CD4-positive, CD25-positive, alpha-beta regulatory T cell (primary cell): ENCODE measurements at places on chromosomes 5 and 9. TPM values are rescaled to one million over a fixed set of nuclear protein-coding genes. Genes with fewer than 3 reads are reported as not detected.

Gene MLANA
- not detected for total RNA-seq

Gene INSL6
- total RNA-seq: not detected

Gene S100Z
- 1.7 TPM for total RNA-seq

Gene CDC14B
- 7.1 TPM for total RNA-seq

Gene ARHGEF28
- not detected for total RNA-seq

Gene NFIL3
- total RNA-seq: 8.2 TPM

Gene VAV2
- 0.67 TPM for total RNA-seq

DNA sequence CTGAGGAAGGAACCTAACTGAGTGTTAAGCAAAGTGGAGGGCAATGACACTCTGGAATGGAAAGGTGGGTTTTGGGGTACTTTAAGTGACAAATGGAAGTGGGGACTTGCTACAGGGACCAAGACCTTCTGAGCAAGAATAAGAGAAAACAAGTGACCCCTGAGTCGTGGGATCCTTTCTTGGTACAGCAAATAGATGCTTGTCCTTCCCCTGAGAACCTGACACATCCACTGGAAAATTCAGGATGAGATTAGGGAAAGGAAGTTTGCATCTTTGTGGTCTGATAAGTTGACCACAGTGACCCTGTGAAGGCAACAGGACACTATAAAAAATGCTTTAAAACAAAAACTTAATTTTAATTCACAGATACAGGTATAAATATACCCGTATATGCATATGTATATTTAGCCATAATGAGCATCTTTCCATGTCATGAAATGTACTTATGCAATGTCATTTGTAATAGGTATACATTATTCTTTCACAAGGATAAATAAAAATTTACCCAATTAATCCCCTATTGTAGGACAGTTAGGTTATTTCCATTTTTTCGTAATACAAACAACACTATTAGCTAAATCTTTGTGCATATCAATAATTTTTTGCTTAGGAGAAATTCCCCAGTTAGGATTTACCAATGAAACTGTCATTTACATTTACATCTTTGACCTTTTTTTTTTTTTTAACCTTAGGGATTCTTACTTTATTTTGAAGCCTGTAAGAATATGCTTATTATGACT, 2.0 kb upstream of the IRF1 start:
- H3K4me3 ChIP-seq: peak overlapping the region; percentile 76
- H3K27me3 ChIP-seq: no peaks in the 10 kb centered on the region
- no peak for DNase-seq
- H3K27ac ChIP-seq: peak overlapping the region; percentile 99

- no peaks in the 10 kb centered on the region for H3K4me1 ChIP-seq
- H3K27me3 ChIP-seq: peaks cover 14% of the 10 kb centered on the region
- no peak overlapping the region for H3K27ac ChIP-seq
- no peak overlapping the region for H3K4me3 ChIP-seq
- DNase-seq: no peak
Observed at GRCh38 chr5:159359408-159359807, 29.1 kb upstream of the IL12B start.

GRCh38 chr9:134314039-134314949, 12.0 kb upstream of the RXRA start:
- H3K36me3 ChIP-seq: no peaks in the 10 kb centered on the region
- peaks cover 5% of the 10 kb centered on the region for H3K27me3 ChIP-seq
- no peaks in the 10 kb centered on the region for H3K4me1 ChIP-seq
- H3K4me3 ChIP-seq: no peak overlapping the region

- no peak overlapping the region for H3K4me3 ChIP-seq
- no peak overlapping the region for H3K27ac ChIP-seq
- no peaks in the 10 kb centered on the region for H3K36me3 ChIP-seq
Observed at GRCh38 chr9:12516031-12516430, 177.2 kb upstream of the TYRP1 start.

DNA sequence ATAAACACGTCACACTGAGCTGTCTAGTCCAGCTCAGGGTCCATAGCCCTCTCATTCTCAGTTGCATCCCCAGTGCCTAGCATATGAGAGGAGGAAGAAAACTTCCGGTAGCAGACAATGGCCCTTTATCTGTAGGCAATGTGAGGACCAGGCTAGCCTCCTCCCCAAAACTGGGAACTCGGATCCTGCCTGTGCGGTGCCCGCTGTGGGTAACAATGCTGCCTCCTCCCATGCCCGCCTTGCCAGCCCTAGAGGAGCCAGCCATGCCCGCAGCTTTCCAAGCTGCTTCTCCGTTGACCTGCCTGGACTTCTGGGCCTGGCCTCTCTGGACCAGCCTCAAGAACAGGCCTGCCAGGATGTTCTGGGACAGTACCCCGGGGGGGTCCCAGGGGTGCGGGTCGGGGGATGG, 74.6 kb upstream of the ORM1 start:
- H3K4me3 ChIP-seq: no peak overlapping the region
- DNase-seq: no peak
- H3K4me1 ChIP-seq: no peaks in the 10 kb centered on the region
- no peak overlapping the region for H3K27ac ChIP-seq
- no peaks in the 10 kb centered on the region for H3K27me3 ChIP-seq

- H3K36me3 ChIP-seq: no peaks in the 10 kb centered on the region
- H3K27ac ChIP-seq: no peak overlapping the region
- H3K4me1 ChIP-seq: no peaks in the 10 kb centered on the region
- no peaks in the 10 kb centered on the region for H3K27me3 ChIP-seq
- peak; percentile 0 for DNase-seq
- no peak overlapping the region for H3K4me3 ChIP-seq
Observed at GRCh38 chr5:64147849-64148441, 17.7 kb upstream of the RNF180 start.

DNA sequence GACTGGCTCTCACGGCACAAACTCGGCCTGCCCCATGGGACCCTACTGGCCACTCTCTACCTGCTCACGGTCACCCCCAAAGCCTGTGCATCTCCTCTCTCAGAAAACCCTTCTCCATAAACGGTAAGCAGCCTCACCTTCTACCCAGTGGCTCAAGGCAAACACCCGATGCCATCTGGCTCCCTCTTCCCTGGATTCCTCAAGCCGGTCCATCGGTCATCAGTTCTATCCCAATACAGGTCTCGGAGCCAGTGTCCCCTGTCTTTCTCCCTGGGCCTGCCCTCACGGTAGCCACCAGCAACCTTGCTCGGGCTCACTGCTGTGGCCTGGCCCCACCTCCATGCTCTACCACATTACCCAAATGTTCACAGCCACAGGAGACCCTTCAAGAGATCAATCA, 134.1 kb downstream of the ROR2 start:
- H3K4me1 ChIP-seq: no peaks in the 10 kb centered on the region
- no peak overlapping the region for H3K4me3 ChIP-seq
- no peak for DNase-seq
- no peaks in the 10 kb centered on the region for H3K36me3 ChIP-seq

- H3K36me3 ChIP-seq: no peaks in the 10 kb centered on the region
- no peaks in the 10 kb centered on the region for H3K27me3 ChIP-seq
- H3K27ac ChIP-seq: peak overlapping the region; percentile 51
- H3K4me3 ChIP-seq: peak overlapping the region; percentile 67
- peaks cover 56% of the 10 kb centered on the region for H3K4me1 ChIP-seq
Observed at GRCh38 chr5:67209141-67209771, 12.7 kb upstream of the CD180 start.

DNA sequence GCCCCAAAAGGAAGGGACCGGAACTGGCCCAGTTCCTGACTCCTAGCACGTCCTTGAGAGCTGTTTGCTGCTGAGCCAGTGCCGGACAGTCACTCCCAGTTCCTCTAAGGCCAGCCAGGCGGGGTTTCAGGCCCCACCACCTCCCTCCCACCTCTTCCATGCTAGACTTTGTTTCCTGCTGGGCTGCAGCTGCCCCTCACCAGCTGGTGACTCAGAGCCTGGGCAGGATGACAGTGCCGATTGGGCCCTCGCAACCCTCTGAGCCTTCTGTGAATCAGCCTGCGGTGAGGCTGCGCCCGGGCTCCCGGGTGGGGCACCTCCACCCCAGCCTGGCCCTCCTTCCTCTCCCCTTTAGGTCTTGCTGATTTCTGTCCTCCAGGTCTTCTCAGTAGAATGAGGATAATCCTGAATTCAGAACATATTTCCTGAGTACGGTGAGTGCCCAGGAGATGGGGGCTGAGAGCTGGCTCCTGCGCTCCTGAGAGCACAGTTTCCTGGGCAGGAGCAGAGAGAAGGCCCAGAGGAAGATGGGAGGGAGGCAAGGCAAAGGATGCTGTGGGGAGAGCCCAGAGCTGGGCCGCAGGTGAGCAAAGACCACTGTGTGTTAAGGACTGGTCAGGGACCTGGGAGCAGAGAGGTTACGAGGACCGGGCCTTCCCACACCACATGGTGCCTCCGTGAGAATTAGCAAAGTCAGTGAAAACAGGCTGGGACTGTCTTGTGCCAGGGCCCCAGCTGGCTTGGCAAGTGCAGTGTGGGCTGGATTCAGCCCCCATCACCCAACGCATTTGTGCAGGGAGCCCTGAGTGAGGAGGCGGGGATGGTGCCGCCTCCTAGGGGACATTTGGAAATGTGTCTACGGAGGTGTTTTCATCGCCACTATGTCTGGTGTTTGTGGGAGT, 32.9 kb upstream of the STXBP1 start:
- H3K27me3 ChIP-seq: no peaks in the 10 kb centered on the region
- peak overlapping the region; percentile 53 for H3K27ac ChIP-seq
- H3K4me3 ChIP-seq: no peak overlapping the region
- peak; percentile 91 for DNase-seq
- H3K36me3 ChIP-seq: no peaks in the 10 kb centered on the region
- peaks cover 13% of the 10 kb centered on the region for H3K4me1 ChIP-seq
